ENCODE measurements at places on chromosomes 1 and 21.

DNA sequence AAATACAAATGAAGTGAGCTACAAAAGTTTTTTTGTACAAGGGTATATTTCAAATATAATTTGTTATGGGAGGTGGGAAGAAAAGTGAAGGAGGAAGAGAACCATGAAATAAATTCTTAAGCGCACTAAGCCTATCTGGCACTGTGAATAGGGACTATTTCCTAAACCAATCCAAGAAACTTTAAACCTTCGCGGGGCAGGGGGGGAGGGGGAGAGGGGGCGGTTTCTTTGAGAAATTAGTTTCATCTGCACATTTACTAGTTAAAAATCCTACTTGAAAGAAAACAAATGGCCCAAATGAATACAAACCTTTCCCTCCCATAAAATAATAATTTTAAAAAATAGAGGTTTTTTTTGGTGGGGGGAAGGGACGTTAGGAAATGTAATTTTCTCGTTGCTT is 364 bp downstream of the GOLPH3L start:
- DNase-seq = no peak

- no peak for DNase-seq
These were observed 57.4 kb upstream of the ACOT11 start for GRCh38 chr1:54490361-54491248.

GRCh38 chr1:9942399-9942938 is 722 bp downstream of the LZIC start:
- peak; percentile 44 for DNase-seq

DNA sequence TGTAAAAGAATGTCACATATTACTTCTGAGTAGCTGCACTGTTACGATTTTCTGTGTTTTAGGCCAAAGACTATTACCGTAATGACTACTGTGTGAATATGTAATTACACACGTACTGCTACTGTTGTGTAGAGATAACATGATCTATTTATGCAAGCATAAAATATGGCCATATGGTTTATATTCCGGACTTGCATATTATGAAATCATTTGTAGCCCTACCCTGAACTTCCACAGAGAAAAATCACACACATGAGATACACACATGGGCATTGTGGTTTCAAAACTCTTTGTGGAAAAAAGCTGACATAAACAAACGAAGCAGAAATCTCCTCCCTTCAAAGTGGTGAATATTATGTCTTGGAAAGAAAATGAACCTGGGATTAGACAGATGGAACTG is 373.0 kb upstream of the ADAMTS5 start:
- DNase-seq = no peak

- no peak for DNase-seq
These were observed 130.6 kb downstream of the HUNK start for GRCh38 chr21:32003411-32003810.

GRCh38 chr1:12019858-12020509 is 686 bp downstream of the MIIP start:
- peak; percentile 20 for DNase-seq

GRCh38 chr1:213104604-213105003 is 53.6 kb downstream of the RPS6KC1 start:
- no peak for DNase-seq
